ENCODE measurements at places on chromosomes 7 and 10.

- no peak for DNase-seq
Observed at GRCh38 chr10:9244864-9245263, 1190.4 kb downstream of the GATA3 start.

GRCh38 chr10:44435196-44435595 is 50.3 kb upstream of the CXCL12 start:
- no peak for DNase-seq

DNA sequence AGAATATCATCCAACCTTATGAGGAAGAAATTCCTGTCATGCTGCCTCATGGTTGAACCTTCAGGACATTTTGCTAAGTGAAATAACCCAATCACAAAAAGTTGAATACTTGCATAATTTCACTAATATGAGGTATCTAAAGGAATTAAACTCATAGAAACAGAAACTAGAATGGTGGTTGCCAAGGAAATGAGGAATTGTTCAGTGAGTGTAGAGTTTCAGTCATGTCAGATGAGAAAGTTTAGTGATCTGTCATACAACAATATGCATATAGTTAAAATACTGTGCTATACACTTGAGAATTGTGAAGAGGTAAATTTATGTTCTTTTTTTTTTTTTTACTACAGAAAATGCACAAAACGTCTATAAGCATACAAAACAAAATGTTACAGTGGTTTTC is 60.7 kb downstream of the R3HCC1L start:
- no peak for DNase-seq

GRCh38 chr10:131222986-131223385 is 88.5 kb downstream of the TCERG1L start:
- DNase-seq, result no peak

DNA sequence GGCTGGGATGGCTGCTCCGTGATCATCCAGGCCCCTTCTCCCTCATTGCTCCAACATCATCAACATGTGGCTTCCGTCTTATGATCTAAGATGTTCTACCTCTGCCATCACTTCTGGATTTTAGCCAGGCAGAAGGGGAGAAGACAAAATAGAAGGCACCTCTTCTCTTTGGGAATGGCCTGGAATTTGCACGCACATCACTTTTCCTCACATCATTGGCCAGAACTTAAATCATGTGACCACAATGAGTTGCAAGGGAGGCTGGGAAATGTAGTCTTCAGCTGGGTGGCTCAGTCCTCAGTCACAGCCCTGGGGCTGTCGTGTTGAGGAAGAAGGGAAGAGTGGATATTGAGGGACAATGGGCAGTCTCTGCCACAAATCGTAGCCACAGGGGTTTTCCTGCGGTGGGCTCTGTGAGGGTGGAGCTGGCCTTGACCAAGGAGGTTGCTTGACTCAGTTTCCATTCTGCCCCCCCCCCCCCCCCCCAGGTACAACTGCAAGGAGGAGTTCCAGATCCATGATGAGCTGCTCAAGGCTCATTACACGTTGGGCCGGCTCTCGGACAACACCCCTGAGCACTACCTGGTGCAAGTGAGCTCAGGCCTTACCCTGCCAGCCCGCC is 50.3 kb downstream of the PALD1 start:
- no peak for DNase-seq

DNA sequence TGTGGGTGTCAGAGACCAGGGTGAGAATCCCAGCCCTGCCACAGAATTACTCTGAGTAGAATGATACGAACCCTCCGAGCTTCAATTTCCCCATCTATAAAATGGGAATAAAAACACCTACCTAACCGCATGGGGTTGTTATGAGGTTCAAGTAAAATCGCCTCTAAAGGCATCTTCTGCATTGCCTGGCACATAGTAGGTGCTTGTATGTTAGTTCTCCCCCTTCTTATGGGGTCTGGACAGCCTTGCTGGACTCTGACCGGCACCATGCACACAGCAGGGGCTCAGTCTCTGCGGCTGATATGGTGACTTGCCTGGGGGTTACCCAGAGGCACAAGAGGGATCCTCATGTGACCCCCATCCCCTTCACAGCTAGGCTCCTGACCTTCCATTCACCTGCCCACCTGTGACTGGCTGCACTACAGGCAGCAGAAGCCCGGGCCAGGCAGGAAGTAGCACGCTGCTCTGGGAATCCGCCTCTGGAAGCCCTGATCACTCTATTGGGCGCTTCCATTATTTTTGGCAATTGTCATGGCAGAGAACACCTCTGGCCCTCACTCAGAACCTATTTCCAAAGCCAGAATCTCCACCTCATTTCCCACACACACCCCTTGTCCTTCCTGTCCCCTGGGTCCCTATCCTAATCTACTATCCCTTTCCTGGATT is 6.0 kb downstream of the SH3PXD2A start:
- DNase-seq, result no peak

DNA sequence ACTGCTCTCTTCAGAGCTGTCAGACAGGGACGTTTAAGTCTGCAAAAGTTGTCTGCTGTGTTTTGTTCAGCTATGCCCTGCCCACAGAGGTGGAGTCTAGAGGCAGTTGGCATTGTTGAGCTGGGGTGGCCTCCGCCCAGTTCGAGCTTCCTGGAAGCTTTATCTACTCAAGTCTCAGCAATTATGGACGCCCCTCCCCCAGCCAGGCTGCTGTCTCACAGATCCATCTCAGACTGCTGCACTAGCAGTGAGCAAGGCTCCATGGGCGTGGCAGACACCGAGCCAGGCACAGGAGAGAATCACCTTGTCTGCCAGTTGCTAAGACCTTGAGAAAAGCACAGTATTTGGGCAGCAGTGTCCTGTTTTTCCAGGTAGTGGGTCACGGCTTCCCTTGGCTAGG is 98.1 kb downstream of the SDHAF3 start:
- DNase-seq, result no peak

DNA sequence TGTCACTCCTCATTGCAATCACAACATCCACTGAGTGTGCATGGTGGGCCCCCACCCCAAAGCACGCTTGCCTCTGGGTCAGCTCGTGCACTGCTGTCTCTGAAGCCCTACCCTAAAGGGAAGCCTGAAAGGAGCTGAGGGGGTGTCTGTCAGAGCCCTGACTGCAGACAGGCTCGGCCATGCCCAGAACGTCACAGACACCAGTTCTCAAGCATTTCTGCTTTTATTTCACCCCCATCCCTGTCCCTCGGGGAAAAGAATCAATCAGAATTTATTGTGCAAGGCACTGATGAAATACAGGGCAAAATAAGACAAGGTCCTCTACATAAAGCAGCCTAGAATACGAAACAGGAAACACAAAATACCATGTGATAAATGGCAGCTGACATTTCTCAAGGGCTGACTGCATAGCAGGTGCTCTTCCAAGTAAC is 231.8 kb downstream of the WDR37 start:
- no peak for DNase-seq

- no peak for DNase-seq
Observed at GRCh38 chr7:94348142-94348541, 46.6 kb upstream of the COL1A2 start.

DNA sequence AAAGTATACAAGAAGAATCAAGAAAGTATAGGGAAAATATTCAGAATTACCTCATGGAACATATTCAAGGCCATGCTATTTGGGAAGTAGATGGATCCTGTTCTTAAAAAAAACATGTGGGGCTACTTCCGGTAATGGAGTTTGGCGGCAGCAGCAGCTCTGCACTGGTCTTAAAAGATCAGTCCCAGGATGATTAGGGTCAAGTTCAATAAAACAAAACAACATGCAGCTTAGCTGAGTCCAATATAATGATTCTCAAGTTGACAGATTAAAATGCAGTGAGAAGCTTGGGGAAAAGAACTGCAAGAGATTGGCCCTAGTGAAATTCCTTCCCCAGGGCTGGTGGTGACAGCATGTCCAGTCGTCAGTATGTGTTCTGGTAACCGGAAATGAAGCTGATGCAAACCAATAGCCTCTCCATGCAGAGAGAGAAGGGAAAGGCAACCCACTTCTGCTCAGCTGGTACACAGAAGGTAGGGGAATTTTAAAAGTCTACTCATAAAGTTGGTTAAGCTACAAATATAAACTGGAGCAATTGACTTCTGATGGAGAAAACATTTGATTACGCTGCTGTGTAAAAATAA is 305.1 kb upstream of the IMMP2L start:
- no peak for DNase-seq

Data from progenitor cell of endocrine pancreas (in vitro differentiated cells).